Stimulated activated CD8-positive, alpha-beta memory T cell treated with anti-CD3 and anti-CD28 coated beads, Interleukin-4, amount 100 ng/mL, for 24 hours (primary cell): ENCODE measurements at places on chromosomes 2 and 18.

DNA sequence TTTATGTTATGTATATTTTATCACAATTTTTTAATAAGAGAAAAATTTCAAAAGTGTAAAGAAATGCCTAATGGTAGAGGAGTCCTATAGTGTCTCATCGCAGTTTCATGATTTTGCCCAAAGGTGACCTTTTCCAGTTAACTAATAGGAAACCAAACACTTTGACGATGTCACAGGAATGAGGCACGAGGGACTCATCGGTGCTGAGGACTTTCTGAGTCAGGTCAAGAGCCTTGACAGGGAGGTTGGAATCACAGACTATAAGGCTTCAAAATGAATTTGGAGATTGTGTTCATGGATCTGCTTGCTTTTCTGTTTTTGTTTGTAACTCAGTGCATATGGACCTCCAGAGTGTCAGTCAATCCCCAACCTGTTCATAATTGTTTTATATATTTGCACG lies 15.1 kb upstream of the RTTN start:
- no peak for DNase-seq

- no peak for DNase-seq
These were observed 1390.5 kb upstream of the CELF4 start for GRCh38 chr18:38956068-38956467.

DNA sequence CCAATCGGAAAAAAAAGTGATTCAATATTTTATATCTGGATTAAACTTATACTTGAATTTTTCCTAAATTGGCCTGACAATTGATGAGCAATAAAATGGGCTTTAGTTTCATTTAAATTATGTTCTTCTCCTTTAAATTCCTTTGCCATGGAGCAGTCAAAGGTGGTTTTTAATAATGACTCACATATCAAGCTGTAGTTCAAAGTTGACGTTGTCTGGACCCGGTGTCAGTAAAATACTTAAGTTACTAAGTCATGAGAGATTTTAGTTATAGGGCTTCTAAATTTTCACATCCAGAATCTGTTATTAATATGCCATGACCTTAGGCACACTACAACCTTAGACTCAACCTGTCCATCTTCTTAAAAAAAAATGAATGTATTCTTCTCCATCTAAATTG lies 62.5 kb downstream of the CDH2 start:
- no peak for DNase-seq

- DNase-seq, result no peak
These were observed 30.0 kb upstream of the IGFBP2 start for GRCh38 chr2:216603010-216603883.

GRCh38 chr2:230798769-230799399 lies 65.9 kb upstream of the ITM2C start:
- no peak for DNase-seq

- no peak for DNase-seq
These were observed 17.5 kb upstream of the CCL20 start for GRCh38 chr2:227796045-227796711.

DNA sequence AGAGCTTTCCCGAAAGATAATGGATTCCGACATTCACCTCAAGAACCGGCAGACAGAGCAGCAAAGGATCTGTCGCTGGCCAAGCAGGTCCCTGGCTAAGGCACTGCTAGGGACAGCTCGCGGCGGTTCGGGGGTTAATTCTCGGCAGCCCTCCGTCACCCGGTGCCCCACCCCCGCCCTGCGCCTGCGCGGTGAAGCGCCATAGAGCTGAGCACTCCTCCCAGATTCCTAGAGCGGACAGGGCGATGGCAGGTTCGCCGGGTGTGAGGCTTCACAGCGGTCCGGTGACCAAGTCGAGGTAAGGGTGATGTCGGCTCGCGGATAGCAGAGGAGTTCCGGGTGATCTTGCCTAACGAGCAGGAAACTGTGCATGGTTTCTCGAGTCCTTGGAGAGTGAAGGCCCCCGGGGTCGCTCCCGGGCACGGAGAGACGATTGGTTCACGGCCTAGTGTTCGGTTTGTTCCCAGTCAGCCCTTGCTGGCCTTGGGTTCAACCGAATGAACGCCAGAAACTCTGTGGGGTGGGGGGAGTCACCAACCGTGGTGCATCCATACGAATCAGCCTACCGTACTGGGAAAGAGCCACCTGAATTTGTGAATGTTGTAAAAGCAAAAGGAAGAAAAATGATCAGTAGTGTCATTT lies at the start of gene ZSCAN30:
Gene ZSCAN30, minus strand, starts transcription at position 136 of the 642 bp plus-strand sequence. CDS start 25,877 bp downstream, outside the sequence.
- peak; percentile 92 for DNase-seq

DNA sequence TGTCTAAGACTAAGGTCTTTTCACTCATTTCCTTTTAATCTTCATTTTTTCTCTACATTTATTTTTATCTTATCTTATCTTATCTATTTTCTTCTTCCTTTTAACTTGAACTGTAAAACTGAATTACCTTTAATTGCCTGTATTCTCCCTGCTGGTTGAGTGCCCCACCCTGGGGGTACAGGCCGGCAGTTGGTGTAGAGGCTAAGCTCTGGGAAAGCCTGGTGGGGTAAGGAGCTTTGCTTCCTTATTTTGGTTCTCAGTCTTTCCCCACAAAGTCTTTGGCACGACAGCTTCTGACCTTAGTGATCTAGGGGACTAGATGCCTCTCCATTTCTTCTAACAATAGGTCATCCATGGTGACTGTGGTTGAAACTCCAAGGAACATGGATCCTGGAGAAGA lies 26.8 kb upstream of the HAAO start:
- DNase-seq, result no peak

- DNase-seq, result no peak
These were observed 81.8 kb downstream of the INPP5D start for GRCh38 chr2:233141901-233142300.

DNA sequence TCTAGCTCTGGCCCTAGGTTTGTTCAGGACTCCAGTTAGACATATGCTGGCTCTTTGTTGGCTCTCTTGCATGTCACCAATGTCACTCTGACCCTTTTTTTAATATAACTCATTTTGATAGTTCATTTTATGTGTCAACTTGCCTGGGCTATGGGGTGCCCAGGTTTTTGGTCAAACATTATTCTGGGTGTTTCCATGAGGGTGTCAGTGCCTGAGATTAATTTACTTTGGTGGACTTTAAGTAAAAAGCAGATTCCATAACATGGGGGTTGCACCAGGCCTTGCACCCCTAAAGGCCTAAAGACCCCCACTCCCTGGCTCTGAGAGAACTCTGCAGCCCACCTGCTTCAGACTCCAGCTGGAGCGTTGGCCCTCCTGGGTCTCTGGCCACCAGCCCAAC lies 48.1 kb upstream of the SNTG2 start:
- DNase-seq, result no peak

DNA sequence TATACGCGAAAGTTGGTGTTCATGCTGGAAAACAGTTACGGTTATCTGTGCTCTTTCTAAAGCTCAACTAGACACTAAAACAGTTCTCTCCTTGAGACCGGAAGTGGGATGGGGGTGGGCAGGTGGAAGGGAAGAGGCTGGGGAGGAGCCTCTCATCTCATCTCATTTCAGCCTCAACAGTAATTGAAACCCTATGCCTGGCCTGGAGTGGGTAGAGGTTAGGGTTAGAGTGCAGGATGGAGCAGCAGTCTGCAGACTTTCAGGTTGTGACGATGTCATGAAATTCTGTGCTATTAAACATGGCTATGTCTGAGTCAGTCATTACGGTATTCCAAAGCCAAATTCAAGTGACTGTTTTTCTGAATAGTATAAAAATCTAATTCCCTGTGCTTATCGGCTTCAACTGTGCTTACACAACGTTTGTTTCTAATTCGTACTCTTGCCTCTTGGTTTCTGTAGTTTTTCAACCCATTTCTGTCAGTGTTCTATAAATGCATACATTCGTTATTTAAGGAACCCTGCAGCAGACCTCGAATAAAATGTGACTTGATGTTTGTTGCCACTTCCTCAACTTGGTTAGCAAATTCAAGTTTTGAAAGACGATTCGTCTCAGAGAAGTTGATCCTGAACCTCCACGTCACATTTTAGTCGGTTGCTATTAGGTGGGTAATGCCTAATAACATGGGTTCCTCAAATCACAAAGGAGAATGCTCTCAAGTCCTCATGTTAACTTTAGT lies 75.8 kb upstream of the TCF7L1 start:
- DNase-seq, result no peak

GRCh38 chr18:14933964-14934363 lies 186.0 kb downstream of the ANKRD30B start:
- DNase-seq, result no peak

DNA sequence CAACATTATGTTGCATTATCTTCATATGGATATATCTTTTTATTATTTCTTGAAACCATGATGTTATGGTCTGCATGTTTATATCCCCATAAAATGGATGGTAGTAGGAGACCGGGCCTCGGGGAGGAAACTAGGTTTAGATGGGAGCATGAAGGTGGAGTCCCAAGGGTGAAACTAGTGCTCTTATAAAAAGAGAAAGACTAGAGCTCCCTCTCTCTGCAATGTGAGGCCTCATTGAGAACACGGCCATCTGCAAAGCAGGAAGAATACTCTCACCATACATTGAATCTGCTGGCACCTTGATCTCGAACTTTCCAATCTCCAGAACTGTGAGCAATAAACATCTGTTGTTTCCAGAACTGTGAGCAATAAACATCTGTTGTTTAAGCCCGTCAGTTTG lies 64.0 kb downstream of the NXPH2 start:
- DNase-seq, result no peak

DNA sequence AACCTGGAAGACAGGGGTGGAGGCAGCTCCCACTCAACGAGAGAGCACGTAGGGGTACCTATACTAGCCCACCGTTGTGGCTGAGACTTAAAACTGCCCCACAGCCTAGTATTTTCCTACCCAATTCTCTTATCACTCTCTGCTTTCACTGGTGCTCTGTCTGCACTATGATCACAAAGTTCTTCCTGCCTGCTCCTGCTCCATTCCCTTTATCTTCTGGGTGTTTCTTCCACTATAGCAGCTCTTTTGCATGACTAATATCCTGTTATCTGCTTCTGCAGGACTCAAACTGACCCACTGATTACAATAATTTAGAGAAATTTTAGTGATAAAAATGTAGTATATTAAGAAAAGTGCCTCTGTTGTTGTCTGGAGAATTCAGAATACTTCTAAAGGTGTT lies 184.8 kb downstream of the LRP1B start:
- no peak for DNase-seq

DNA sequence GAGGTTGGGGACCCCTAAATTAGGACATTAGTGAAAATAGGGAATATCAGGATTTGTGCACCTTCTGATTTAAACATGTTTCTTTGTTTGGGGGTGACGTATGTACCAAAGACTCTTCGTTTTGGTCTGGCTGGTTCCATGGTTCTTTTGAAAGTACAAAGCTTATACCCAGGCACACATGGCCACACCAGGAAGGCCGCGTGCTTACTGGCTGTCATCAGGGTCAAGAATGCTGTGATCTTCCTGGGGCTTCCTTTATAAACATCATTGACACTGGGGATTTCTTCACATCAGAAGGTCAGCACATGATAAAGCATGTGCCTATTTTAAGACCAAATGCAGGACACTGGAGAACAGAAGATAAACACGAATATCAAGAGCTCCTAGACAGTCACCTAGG lies 230.6 kb upstream of the ID2 start:
- no peak for DNase-seq

- DNase-seq, result no peak
These were observed 274.5 kb downstream of the SLC8A1 start for GRCh38 chr2:40177366-40177765.

DNA sequence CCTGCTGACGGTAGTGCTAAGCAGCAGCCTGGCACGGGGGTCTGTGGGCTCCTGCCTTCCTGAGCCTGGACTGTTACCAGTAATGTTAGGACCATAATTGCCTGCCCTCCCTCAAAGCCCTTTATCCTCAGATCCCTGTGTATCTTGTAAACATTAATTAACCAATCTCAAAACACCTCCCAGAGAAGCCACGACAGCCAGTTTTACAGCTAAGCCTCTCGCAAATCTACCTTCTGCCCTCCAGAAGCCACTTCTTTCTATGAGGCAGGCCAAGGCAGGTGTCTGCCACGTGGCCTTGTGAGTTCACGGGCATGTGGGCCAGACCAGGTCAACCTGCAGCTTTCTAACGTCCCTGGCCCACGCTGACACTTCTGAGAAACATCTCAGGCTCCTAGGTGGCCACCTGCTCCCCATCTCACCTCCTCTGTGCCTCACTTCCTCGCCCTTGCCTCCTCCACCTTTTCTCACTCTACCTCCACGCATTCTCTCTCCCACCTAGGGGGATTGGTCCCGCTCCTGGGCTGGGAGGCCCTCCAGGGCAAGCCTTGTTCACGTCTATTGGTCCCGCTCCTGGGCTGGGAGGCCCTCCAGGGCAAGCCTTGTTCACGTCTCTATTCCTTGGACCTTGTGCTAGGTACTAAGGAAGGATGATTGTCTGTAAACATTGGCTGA lies 64.3 kb downstream of the EDAR start:
- DNase-seq, result no peak

DNA sequence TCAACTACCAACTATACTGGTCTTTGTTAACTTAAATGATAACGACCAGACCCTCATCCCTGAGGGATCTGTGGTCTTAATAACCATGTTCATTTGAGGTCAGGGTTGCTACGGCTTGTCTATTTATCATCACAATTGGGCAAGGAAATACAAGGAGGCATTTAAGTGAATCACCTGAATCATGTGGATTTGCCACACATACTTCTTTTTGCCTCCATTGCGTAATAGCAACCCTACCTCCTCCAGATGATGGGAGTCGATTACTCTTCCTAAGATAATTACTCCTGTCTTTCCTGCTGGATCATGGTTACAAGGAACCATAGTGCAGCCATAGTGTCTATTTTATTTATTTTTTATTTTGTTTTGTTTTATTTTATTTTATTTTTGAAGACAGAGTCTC lies 42.2 kb downstream of the TAF4B start:
- DNase-seq, result no peak

GRCh38 chr2:219664944-219665343 lies 37.5 kb downstream of the SLC4A3 start:
- no peak for DNase-seq

DNA sequence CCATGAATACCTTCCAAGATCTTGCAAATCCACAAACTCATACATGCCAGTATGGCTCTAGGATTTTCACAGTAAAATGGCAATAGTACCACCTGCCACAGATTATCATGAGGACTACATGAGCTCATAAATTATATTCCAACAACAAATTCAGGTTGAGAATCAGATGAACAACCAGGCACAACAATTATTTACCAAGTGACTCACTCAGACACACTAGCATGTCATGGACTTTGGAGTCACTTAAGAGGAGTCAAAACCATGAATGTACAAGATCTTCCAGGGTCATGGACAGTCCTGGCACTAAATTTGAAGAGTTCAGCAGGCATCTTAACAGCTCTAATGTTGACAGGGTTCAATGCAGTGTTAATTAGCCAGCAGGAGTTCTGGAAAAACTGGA lies 34.4 kb upstream of the BZW1 start:
- no peak for DNase-seq

DNA sequence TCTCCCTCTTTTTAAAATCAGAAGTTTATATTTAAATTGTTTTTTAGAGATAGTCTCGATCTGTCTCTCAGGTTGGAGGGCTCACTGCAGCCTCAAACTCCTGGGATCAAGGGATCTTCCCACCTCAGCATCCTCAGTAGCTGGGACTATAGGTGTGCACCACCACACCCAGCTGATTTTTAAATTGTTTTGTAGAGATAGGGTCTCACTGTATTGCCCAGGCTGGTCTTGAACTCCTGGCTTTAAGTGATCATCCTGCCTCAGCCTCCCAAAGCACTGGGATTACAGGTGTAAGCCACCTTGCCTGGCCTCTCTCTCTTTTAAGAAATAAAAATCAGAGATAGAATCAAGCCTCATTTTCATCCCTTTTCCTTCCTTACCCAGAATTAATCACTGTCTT lies 22.1 kb downstream of the FAM171B start:
- DNase-seq, result no peak

GRCh38 chr2:132883430-132883829 lies 213.4 kb upstream of the LYPD1 start:
- no peak for DNase-seq
